ENCODE measurements at places on chromosomes 2 and 18. TPM values are rescaled to one million over a fixed set of nuclear protein-coding genes. Genes with fewer than 3 reads are reported as not detected.

Gene MAL
- not detected for total RNA-seq

Gene ANKRD30B
- total RNA-seq = not detected

Gene RBFA
- 45.3 TPM for total RNA-seq

Gene C1QL2
- not detected for total RNA-seq

Gene PIEZO2
- total RNA-seq = 0.34 TPM

Gene AQP4
- total RNA-seq = 0.07 TPM

Gene NEURL3
- total RNA-seq = not detected

Data from HCT116 (cell line).